ENCODE measurements at places on chromosomes 7 and 10.

GRCh38 chr10:82847242-82847641 lies 972.2 kb downstream of the NRG3 start:
- DNase-seq: no peak

GRCh38 chr7:81408728-81409127 lies 361.1 kb downstream of the HGF start:
- DNase-seq: no peak

DNA sequence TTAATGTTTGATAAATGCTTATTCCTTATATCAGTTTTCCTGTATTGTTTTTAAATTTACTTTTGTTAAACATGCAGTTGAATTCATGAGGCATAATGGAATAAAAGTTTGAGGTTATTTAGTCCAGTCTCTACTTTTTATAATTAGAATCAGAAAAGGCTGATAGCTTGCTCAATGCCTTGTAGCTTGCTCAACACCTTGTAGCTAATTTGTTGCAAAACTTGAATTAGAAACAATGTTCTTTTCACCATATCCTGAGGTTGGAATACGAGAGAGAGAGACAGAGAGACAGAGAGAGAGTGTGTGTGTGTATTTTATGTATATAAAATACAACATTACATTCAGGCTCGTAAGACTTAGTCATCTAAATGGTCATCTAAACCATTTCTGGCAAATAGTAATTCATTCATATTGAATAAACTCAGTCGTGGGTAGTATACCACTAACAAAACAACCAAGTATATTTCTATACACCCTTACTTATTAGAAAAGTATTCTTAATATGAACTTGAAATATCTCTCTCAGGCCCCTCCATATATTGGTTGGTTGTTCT lies 243.5 kb downstream of the ADK start:
- DNase-seq: no peak

- DNase-seq: no peak
Observed at GRCh38 chr7:44149571-44150465, 8.7 kb upstream of the MYL7 start.

- DNase-seq: no peak
Observed at GRCh38 chr7:51376420-51377092, 59.9 kb upstream of the COBL start.

DNA sequence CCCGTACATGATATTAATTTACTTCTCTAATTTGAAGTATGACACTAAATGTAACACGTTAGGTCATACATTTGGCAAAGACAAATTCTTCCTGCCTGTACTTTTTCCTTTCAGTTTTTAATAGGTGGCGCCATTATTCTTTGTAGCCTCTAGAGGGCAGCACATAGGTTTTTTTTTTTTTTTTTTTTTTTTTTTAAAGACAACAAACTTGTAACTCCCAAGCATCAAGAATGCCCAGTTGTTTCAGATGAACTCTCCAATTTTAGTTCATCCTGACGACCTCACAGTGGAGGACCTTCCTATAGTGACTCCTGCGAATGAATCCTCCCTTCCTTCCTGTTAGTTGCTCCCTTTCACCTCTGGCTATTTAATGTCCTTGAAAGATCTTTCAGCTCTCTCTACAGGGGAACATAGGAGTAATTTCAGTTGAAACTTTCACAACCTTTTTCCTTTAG lies 139.3 kb upstream of the HDAC9 start:
- no peak for DNase-seq

- DNase-seq: peak; percentile 75
Observed at GRCh38 chr7:27210441-27211083, 10.7 kb upstream of the HOXA13 start.

DNA sequence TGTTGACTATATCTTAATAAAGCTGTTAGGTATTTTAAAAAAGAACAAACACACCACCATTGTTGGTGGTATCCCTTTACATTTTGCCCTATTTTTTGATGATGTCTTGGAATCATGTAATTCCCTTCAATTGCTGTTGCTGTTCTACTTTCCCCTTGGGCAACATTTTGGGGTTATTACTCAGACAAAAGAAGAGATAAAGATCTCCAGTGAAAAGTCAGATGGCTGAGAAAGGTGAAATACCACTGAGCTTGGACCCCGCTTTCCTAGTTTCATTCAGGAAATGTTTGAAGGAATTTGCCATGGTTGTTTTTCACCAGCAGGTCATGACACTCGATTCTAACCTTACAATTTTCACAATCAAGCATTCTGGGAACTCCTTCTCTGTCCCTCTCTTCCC lies 84.6 kb downstream of the MACC1 start:
- no peak for DNase-seq

DNA sequence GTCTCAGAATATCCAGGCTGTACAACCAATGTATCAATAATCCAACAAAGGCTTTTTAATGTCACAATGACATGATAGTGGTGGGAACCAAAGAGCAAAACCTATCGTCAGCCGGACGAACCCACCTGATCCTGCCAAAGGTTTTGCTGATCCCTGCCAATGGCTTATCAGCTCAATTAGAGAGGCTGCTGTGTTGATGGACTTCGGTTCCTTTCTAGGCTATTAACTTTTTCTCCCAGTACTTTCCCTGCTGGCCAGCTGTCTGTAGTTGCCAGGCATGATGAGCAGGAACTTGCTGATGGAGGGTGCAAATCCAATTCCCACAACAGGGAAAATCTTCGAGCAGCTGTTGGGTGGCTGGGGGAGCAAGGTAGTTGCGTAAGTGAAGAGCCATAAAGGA lies 2.4 kb downstream of the LMOD2 start:
- no peak for DNase-seq

DNA sequence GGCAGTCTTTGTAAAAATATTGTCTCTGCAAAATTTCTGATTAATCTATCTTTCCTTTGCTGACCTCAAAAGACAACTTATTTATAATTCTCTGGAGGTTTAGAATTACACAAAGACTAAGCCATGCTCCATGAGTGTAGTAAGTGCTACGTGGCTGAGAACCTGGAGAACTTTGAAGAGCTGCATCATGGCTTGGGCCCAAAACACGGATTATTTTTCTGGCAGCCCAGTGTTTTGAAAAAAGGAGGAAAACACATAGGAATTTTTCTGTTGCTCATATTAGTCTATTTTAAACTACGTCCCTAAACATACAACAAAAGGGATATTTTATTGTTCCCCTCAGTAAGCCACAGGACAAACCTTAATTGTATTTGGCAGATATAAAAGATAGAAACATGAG lies 360.7 kb upstream of the MYO3A start:
- no peak for DNase-seq

- DNase-seq: no peak
Observed at GRCh38 chr10:118362103-118362502, 20.0 kb upstream of the FAM204A start.

DNA sequence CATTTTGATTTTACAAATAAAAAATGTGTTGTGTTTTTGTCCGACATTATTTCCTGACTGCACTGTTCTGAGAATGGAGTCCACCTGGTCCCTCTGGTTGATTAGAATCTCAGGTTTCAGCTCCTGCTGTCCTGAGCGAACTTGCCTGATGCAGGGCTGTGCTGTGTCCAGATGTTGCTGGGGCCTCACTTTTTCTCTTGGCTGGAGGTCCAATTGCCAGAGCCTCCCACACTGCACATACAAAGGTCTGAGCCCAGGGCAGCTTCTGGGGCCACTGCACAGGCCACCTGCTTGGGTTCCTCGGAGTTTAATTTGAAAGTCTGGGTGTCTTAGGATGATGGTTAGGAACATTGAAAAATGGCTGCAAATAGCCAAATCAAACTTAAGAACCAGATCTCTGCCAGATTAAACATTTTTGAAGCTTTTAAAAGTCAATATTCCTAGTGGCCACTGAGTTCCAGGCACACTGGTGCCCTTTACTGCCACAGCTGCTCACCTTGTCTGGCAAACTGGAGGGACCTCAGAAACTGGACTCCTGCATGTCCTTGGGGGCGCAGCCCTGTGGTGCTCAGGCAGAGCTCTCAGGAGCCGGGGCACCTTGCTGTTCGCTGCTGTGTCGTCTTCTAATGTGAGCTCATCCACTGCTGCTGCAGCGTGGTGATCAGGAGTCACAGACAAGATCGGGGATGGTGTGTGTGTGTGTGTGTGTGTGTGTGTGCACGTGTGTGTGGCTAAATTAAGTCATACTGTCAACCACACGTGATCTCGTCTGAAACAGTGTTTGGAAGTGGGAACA lies 75.0 kb downstream of the WDR37 start:
- DNase-seq: no peak

GRCh38 chr7:102403563-102403962 lies 7.4 kb downstream of the PRKRIP1 start:
- no peak for DNase-seq

GRCh38 chr10:110278562-110279406 lies 25.9 kb downstream of the SMNDC1 start:
- no peak for DNase-seq

GRCh38 chr10:89440226-89441009 lies 26.1 kb downstream of the IFIT5 start:
- no peak for DNase-seq

DNA sequence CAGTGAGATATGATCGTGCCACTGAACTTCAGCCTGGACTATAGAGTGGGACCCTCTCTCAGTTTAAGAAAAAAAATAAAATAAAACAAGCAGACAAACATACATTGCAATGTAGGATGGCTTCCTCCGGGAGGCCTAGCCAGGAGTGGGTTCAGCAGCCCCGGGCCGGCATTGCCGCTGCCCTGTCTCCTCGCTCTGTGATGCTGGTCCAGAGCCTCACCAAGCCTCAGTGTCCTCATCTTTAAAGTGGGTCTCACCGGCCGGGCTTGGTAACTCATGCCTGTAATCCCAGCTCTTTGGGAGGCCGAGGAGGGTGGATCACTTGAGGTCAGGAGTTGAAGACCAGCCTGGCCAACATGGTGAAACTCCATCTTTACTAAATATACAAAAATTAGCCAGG lies 71.6 kb downstream of the PTPRE start:
- DNase-seq: no peak

- DNase-seq: no peak
Observed at GRCh38 chr7:70434376-70434775, 697.6 kb upstream of the GALNT17 start.

GRCh38 chr10:5424751-5425150 lies 12.4 kb downstream of the NET1 start:
- no peak for DNase-seq

DNA sequence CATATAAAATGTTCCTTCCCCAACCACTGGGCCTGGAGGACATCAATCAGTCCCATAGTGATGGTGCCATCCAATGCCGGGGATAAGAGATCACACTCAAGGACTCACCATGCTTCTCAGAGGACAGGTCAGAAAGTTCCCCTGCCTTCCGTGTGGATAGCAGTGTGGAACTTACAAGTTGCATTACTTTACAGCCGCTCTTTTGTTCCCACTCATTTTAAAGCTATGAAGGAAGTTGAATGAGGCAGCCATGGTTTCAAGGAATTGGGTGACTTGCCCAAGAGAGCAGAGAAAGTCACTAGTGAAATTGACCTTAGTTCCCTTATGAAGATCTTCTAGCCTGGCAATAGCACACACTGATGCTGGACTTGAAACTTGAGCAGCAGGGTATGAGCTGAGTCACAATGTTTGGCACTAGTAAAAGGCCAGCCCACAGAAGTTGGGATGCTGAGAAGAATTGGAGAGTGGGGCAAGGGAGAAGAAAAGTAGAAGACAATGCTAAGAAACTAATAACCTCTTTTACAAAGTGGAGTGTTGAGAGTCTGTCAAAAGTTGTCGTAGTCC lies 78.7 kb downstream of the CXCL12 start:
- DNase-seq: no peak

DNA sequence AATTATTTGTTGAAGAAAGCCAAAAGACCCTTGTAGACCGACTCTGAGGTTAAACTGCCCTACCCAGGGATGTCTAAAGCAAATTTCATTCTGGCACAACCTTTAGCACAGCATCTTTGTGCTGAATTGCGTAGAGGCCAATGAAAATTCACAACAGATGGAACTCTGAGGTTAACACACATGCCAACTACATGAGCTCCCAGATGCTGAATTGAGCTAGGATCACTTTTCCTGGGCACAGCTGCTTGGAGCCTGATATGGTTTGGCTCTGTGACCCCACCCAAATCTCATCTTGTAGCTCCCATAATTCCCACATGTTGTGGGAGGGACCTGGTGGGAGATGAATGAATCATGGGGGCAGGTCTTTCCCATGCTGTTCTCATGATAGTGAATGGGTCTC lies 158.0 kb upstream of the PTN start:
- DNase-seq: no peak

DNA sequence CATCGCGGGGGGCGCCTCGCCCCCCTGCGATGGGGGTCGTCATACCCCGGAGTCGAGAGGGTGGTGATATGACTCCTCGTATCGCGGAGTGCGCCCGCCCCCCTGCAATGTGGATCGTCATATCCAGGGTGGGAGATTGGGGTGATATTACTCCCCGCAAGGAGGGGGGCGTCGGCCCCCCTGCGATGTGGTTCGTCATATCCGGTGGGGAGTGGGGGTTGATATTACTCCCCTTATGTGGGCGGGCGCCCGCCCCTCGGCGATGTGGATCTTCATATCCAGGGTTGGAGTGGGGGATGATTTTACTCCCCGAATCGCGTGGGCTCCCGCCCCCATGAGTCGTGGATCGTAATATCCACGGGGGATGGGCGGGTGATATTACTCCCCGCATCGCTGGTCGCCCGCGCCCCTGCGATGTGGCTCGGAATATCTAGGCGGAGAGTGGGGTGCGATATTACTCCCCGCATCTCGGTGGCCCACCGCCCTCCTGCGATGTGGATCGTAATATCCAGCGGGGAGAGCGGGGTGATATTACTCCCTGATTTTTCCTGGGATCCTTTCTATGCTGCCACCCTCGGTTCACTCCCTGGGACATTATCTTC lies 36.9 kb downstream of the MEIG1 start:
- no peak for DNase-seq

DNA sequence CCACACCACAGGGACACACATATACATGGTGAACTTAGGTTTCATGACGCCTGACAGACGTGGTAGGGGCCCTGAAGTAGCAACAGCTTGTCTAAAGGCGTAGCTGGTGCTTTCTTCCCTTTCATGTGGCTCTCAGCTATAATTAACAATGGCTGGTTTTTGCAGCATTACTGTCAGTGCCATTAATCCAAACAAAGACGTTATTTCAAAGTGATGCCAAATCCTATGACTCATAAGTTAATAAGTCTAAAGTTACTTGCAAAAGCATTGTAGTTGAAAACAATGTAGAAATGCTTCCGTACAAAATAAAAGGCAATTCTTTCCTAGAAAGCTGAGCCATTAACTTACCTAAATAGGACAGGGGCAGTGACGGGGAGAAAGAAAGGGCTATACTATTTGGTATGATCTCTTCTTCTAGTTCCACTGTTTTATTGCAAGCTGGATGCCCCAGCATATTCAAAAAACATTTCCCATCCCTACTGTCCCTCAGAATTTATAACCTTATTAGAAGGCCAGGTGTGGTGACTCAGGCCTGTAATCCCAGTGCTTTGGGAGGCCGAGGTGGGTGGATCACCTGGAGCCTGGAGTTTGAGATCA lies 105.4 kb downstream of the ODAD2 start:
- DNase-seq: no peak

- DNase-seq: no peak
Observed at GRCh38 chr10:95277201-95277570, 13.6 kb downstream of the PDLIM1 start.

- DNase-seq: no peak
Observed at GRCh38 chr7:24755541-24756407, 1.5 kb downstream of the GSDME start.
